ENCODE measurements at places on chromosomes 3 and 15.

DNA sequence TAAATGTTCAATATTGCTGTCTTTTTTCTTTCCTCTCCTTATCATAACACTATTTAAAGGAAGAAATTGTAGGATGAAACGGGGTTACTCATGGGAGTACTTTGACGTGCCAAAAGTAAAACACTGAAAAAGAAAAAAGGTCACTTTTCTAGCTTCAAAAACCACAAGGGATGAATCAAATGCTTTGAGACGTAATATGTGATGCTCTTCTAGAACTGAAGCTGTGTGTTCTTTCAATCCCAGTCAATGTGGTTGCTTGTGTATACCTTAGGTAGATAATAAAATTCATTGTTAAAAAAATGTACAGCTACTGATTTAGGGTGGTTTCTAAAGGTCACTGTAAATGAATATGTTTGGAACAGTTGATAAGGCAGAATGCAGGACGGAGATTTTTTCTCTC lies 538.8 kb upstream of the ZNF717 start:
- no peak for DNase-seq

DNA sequence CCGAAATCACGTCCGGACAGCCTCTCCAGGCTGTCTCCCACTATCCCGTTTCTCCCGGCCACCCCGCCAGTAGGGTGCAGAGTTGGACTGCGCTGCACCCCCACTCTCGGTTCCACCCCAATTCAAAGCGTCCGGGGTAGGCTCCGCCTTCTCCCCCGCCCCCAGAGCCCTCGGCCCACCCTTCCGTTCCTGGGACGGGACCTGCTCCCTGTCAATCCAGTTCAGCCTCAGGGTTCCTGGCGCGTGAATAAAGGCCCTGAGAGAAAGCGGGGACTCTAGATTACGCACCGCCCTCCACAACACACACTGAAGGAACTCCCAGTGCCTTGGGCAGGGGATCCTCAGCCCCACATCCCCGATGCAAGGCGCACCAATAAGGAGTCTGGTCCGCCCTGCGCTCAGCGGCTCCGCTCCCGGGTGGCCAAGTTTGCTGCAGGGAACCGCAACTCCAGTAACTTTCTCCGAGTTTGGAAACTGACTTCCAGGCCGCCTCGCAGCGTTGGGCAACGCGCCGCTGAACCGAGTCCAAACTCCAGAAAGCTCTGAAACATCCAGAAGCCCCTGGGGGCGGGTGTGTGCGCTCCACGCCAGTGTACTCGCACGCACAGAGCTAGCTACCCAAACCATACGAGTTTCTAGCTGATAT lies 1.9 kb downstream of the ADAMTS9 start:
- DNase-seq = no peak

DNA sequence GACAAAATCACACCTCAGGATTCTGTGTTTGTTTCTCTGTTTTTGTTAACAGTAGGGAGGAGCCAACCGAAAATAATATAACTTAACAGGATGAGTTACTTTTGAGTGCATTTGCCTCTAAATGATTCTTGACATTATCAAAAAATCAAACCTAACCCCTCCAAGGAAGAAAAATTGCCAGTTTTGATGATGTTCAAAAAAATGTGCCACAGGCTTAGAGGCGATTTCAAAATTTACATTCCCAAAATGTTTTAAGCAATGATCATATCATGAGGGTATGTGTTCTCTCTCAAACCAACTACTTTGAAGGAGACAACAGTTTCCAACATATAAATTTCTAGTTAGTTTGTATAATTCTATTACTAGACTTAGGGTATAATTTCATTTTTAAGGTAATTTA lies 6.7 kb downstream of the VGLL3 start:
- DNase-seq = no peak

DNA sequence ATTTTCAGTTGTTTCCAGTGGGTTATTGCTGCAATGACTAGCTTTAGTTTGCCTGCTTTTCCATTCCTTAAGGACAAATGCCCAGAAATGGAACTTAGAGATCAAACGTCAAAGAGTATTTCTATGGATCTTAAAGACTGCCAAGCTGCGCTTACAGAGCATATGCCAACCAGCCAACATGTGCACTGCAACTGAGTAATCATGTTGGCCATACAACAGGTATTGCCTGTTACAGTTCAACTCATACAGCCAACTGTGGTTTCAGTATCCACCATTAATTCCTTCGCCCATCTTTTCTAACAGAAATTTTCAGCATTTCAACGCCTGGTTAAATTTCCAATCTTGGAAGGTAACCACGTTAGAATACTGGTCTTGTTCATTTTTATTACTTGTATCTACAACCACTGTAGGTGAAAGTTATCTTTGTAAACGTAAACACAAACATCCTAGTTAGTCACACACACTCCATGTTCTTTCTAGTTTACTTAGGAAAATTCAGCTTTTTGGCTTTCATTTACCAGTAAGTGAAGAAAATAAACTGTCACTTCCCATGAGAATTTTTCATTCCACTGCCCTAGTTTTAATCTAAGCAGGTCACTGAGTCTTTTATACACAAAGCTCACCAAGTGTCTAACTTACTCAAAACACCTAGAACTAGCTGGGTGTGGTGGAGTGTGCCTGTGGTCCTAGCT lies 3.9 kb downstream of the RPL32 start:
- no peak for DNase-seq

DNA sequence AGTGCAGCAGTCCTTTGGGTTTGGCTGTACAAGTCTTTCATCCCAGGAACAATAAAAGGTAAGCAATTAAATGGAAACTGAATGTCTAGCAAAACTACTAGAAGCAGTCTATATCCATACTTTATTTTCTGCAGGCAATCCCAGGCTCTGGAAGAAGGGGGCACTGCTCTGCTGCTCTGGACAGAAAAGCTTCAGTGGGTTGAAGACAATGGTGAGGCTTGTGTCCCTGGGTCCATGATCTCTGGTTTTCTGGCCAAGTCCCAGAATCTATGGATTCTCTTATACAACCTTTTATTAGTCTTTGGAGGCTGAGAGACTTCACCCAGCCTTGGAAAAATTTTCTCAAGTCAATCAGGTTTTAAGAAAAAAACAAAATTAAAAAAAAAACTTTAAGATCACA lies 35.6 kb downstream of the SCAP start:
- peak; percentile 48 for DNase-seq

GRCh38 chr3:122745369-122746021 lies 48.1 kb downstream of the HSPBAP1 start:
- no peak for DNase-seq

DNA sequence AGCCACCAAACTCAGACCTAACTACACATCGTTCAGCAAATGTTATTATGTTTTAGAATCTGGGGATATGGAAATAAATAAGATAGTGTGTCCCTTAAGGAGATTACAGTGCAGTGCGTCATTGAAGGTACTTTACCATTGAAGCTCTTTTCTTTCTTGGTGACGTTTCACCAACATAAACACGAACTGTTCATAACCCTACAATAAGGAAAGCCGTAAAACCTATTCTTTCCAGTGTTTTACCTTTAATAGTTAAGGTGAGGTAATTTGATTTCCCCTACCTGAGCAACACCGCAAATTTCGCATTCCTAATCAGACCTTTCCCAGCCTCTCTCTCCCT lies 826 bp downstream of the CCDC66 start:
- DNase-seq = no peak

DNA sequence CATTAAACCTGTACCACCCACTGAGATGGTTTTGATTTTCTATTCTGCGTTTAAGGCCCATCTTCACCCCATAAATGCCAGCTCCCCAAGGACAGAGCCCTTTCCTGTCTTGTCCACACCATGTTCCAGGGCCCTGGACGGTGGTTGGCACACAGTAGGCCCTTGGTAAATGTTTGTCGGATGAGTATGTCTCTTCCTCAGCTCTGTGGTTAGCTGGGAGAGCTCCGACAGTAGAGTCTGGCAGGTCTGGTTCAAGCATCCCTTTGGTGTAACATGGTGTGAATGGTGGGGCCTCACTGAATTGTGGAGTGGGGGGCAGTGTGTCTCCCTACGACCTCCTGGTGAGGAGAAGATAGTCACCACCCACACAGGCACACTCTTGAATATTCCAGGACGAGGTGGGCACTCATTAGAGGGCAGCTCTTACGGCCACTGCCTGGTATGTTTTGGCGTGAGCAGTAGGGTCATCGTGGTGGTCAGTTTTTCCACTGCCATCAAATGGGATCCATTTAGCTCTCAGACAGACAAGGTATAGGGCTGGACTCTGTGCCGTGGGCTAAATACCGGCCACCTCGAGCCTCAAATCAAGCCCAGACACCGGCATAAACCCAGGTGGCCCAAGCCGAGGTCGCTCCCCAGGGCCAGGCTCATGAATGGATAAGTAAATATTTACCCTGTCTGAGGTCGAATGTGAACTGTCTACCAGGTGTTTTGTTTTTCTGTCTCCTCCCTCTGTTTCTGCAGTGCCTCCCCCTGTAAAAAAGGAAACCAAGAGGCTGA lies 61.3 kb downstream of the SMAD3 start:
- DNase-seq = no peak

DNA sequence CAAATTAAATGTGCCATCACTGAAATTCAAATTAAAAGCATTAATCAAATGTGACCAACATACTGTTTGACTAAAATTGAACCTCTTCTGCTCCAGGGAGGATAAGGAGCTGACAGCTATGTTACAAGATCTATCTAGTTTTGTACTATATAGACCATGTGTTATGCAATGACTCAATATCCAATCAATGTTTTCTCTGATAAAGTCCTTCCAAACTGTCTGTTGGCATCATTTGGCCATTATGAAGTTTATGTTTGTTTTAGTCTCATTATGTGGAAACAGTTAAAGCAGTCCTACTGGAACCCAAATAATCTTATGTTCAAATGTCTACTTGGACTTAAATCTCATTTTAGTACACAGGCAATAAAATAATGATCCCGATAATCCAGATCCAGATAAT lies 267.0 kb upstream of the THBS1 start:
- DNase-seq = no peak

DNA sequence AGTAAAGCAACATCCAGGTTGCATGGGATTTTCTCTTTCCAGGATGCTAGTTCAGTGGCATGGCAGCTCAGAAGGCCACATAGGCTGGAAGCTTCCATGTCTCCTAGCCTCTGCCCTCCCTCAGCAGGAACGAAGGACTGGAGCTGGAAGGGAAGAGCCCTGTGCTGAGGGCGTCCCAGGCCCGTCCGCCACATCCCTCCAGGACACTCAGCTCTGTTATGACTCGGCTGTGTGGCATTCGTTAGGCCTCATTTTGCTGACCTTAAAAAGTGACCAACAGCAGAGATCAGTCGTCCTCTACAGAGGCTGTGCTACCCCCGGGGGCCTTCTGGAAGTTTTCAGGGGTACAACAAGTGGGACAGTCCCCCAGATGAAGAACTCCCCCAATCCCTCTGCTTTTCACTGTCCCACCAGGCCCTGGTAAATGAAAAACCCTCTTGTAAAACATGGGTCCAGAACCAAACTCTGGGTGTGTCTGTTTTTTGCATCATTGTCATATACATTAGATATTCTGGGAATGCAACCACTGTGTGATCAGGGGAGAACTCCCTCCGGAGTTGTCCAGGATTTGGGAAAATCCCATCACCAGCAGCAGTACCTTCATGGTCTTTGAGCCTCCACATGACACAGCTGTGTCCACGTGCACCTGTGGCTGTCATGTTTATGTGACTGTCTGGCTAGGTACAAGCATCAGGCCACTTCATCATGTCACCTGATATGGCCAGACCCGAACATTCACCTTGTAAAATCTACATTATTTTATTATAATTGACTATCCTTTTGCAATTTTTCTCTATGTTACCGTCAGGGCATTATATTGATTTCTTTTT lies 149.9 kb downstream of the OR4M2 start:
- no peak for DNase-seq

- DNase-seq = no peak
Observed at GRCh38 chr15:83109532-83109931, 2.1 kb downstream of the TM6SF1 start.

- no peak for DNase-seq
Observed at GRCh38 chr3:113241292-113242095, 30.1 kb downstream of the BOC start.

- no peak for DNase-seq
Observed at GRCh38 chr3:45092132-45093031, 53.8 kb downstream of the CDCP1 start.

DNA sequence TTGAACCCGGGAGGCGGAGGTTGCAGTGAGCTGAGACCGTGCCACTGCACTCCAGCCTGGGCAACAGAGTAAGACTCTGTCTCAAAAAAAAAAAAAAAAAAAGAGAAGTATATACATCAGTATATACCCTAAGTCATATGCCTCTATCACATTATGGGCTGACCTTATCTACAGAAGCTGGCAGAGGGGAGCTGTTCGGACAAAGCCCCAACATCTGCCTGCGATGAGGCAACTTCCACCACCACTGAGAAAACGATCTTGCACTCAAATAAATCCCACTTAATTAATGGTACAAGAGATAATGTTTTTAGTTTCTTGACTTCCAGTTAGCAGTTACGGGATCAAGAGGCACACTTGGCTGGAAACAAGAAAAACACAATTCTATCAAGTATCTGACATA lies 2.2 kb downstream of the GLT8D1 start:
- no peak for DNase-seq

Measured in AML-193 (cell line).